ENCODE measurements at places on chromosomes 13 and 19. TPM values are rescaled to one million over a fixed set of nuclear protein-coding genes. Genes with fewer than 3 reads are reported as not detected.

GRCh38 chr13:26964278-26965250 lies 204.0 kb upstream of the GPR12 start:
- H3K4me1 ChIP-seq, result no peaks in the 10 kb centered on the region
- DNase-seq, result no peak
- H3K4me3 ChIP-seq, result no peak overlapping the region
- no peaks in the 10 kb centered on the region for H3K36me3 ChIP-seq
- H3K27ac ChIP-seq, result no peak overlapping the region
- no peaks in the 10 kb centered on the region for H3K27me3 ChIP-seq

GRCh38 chr19:3573858-3574637 lies 1.3 kb downstream of the HMG20B start:
- peak; percentile 67 for DNase-seq
- H3K27ac ChIP-seq, result peak overlapping the region; percentile 64
- H3K36me3 ChIP-seq, result no peaks in the 10 kb centered on the region
- no peaks in the 10 kb centered on the region for H3K27me3 ChIP-seq
- H3K4me3 ChIP-seq, result peak overlapping the region; percentile 68
- peaks cover 15% of the 10 kb centered on the region for H3K4me1 ChIP-seq

DNA sequence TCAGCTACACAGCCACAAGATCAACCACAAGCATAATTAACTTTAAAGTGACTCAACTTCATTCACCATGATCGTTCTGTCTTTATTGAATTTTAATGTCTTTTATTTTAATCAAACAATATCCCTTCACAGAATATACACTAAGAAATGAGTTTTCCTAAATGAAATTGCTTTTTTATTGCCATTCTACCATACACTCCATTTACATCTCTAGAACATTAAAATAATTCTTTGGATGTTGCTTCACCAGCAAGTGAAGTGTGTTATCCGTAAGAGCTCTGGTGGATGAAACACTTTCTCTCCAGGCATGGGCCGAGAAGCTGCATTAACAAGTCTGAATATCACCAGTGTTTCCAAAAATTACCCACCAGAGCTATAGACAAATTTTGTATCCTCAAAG lies 789.2 kb downstream of the PCDH9 start:
- DNase-seq, result no peak
- no peak overlapping the region for H3K27ac ChIP-seq
- no peaks in the 10 kb centered on the region for H3K27me3 ChIP-seq
- H3K4me1 ChIP-seq, result no peaks in the 10 kb centered on the region
- no peak overlapping the region for H3K4me3 ChIP-seq
- H3K36me3 ChIP-seq, result no peaks in the 10 kb centered on the region

- no peak overlapping the region for H3K4me3 ChIP-seq
- H3K4me1 ChIP-seq, result no peaks in the 10 kb centered on the region
- no peaks in the 10 kb centered on the region for H3K36me3 ChIP-seq
- no peak for DNase-seq
- H3K27ac ChIP-seq, result no peak overlapping the region
- H3K27me3 ChIP-seq, result no peaks in the 10 kb centered on the region
These were observed 74.8 kb downstream of the ABCC4 start for GRCh38 chr13:95226476-95226875.

DNA sequence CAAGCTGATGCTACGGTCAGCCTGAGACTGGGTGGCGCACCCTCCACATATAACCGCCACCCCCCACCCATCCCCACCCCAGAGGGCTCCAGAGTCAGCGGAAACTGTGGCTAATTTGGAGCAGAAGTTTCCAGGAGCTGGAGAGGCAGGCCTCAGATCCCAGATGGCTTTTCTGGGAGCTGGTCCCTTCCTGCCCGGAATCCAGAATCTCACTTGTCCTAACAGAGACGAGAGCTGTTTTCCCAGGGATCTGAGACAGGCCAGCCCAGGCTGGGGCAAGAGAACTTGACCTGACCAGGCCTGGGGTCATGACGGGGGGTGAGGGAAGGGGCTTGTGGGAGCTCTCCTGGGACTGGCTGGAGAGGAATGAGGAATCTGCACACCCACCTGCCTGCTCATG lies 6.5 kb downstream of the EPHX3 start:
- no peak for DNase-seq
- no peak overlapping the region for H3K4me3 ChIP-seq
- no peaks in the 10 kb centered on the region for H3K36me3 ChIP-seq
- peaks cover 19% of the 10 kb centered on the region for H3K4me1 ChIP-seq

- H3K27ac ChIP-seq, result no peak overlapping the region
- no peaks in the 10 kb centered on the region for H3K4me1 ChIP-seq
- no peak for DNase-seq
- no peaks in the 10 kb centered on the region for H3K27me3 ChIP-seq
- H3K36me3 ChIP-seq, result no peaks in the 10 kb centered on the region
- no peak overlapping the region for H3K4me3 ChIP-seq
These were observed 74.7 kb downstream of the KL start for GRCh38 chr13:33090755-33091414.

- no peak for DNase-seq
- H3K36me3 ChIP-seq, result no peaks in the 10 kb centered on the region
- no peak overlapping the region for H3K4me3 ChIP-seq
These were observed 1273.3 kb upstream of the ATXN8OS start for GRCh38 chr13:68834375-68834774.

GRCh38 chr19:33071887-33072286 lies 7.2 kb upstream of the RHPN2 start:
- DNase-seq, result no peak
- no peak overlapping the region for H3K4me3 ChIP-seq
- H3K27ac ChIP-seq, result no peak overlapping the region
- H3K27me3 ChIP-seq, result no peaks in the 10 kb centered on the region
- H3K36me3 ChIP-seq, result no peaks in the 10 kb centered on the region
- no peaks in the 10 kb centered on the region for H3K4me1 ChIP-seq

Gene ZNF610
- 4.8 TPM for total RNA-seq

- H3K27me3 ChIP-seq, result no peaks in the 10 kb centered on the region
- no peak for DNase-seq
- H3K4me3 ChIP-seq, result no peak overlapping the region
- H3K27ac ChIP-seq, result no peak overlapping the region
These were observed 130.7 kb upstream of the PEG3 start for GRCh38 chr19:56971230-56971629.

Gene ZNF527
- total RNA-seq, result 12.7 TPM

Gene PSG1
- total RNA-seq, result not detected

- H3K4me3 ChIP-seq, result no peak overlapping the region
- H3K27me3 ChIP-seq, result no peaks in the 10 kb centered on the region
- DNase-seq, result no peak
- peaks cover 68% of the 10 kb centered on the region for H3K36me3 ChIP-seq
These were observed 28.7 kb upstream of the GARRE1 start for GRCh38 chr19:34225659-34226015.

DNA sequence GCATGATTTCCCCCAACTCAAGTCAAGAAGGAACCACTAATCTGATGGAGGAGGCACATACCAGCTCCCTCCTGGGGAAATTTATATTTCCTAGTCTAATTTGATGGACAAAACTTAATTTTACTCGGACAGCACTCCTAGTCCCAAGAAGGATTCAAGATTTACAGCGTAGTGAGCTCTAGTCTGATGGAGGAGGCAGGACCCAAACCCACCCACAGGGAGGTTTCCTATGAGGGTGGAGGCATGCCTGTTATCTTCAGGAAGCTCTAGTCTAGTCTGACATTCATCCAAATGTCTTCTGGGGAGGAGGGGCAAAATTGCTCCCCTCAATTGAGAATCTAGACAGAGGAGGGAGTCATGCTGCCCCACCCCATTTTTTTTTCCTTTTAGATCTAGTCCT lies 10.4 kb upstream of the BCL3 start:
- no peaks in the 10 kb centered on the region for H3K4me1 ChIP-seq
- no peak overlapping the region for H3K27ac ChIP-seq
- H3K4me3 ChIP-seq, result no peak overlapping the region
- DNase-seq, result no peak

Gene CLIP3
- 2.4 TPM for total RNA-seq

- H3K27ac ChIP-seq, result no peak overlapping the region
- no peaks in the 10 kb centered on the region for H3K27me3 ChIP-seq
- no peak for DNase-seq
- H3K4me3 ChIP-seq, result no peak overlapping the region
These were observed 23.6 kb downstream of the PNPLA6 start for GRCh38 chr19:7559102-7559501.

Gene HSH2D
- 18.8 TPM for total RNA-seq

GRCh38 chr13:101919541-101920181 lies 467.2 kb downstream of the ITGBL1 start:
- DNase-seq, result no peak
- peaks cover 22% of the 10 kb centered on the region for H3K27me3 ChIP-seq
- no peaks in the 10 kb centered on the region for H3K4me1 ChIP-seq

GRCh38 chr13:99237981-99238662 lies 20.1 kb downstream of the GPR18 start:
- H3K27ac ChIP-seq, result peak overlapping the region; percentile 63
- no peaks in the 10 kb centered on the region for H3K27me3 ChIP-seq
- peaks cover 62% of the 10 kb centered on the region for H3K4me1 ChIP-seq

- H3K4me3 ChIP-seq, result no peak overlapping the region
- H3K4me1 ChIP-seq, result no peaks in the 10 kb centered on the region
- H3K36me3 ChIP-seq, result peaks cover 3% of the 10 kb centered on the region
- no peak overlapping the region for H3K27ac ChIP-seq
These were observed 123.8 kb downstream of the RNF17 start for GRCh38 chr13:24887759-24888158.

DNA sequence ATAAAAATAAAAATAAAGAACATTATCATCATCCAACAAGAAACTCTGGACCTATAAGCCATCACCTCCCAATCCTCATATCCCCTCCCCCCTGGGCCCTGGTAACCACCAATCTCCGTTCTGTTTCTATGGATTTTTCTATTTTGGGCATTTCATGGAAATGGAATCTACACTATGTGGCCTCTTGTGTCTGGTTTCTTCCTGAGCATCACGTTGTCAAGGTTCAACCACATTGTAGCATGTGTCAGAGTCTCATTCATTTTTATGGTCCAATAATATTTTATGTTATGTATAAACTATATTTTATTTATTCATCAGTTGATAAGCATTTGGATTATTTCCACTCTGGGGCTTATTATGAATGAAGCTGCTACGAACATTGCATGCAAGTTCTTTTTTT lies 26.9 kb downstream of the SULT2B1 start:
- no peaks in the 10 kb centered on the region for H3K27me3 ChIP-seq
- no peak overlapping the region for H3K27ac ChIP-seq
- H3K4me3 ChIP-seq, result no peak overlapping the region
- peaks cover 5% of the 10 kb centered on the region for H3K4me1 ChIP-seq

- H3K4me3 ChIP-seq, result no peak overlapping the region
- no peaks in the 10 kb centered on the region for H3K27me3 ChIP-seq
- no peaks in the 10 kb centered on the region for H3K36me3 ChIP-seq
These were observed 156.9 kb downstream of the ENOX1 start for GRCh38 chr13:43629691-43630480.

Gene TRAPPC2B
- total RNA-seq, result 11.0 TPM

Gene ZNF492
- 0.64 TPM for total RNA-seq

- H3K27ac ChIP-seq, result no peak overlapping the region
- DNase-seq, result no peak
- no peaks in the 10 kb centered on the region for H3K4me1 ChIP-seq
- H3K36me3 ChIP-seq, result no peaks in the 10 kb centered on the region
- H3K27me3 ChIP-seq, result no peaks in the 10 kb centered on the region
These were observed 66.1 kb upstream of the ABCC4 start for GRCh38 chr13:95367309-95367843.

DNA sequence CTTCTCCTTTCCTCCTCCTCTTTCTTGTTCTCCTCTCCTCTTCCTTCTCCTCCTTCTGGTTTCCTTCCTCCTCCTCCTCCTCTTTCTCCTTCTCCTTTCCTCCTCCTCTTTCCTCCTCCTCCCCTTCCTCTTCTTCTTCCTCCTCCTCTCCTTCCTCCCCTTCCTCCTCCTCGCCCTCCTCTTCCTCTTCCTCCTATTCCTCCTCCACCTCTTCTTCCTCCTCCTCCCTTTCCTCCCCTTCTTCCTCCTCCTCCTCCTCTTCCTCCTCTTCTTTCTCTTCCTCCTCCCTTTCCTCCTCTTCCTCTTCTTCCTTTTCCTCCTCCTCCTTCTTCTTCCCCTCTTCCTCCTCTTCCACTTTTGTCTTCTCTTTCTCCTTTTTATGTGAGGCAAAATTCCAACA lies 55.0 kb upstream of the ADGRE1 start:
- H3K27ac ChIP-seq, result no peak overlapping the region
- DNase-seq, result no peak
- H3K4me1 ChIP-seq, result no peaks in the 10 kb centered on the region
- peaks cover 83% of the 10 kb centered on the region for H3K36me3 ChIP-seq

GRCh38 chr13:38530492-38530891 lies 156.4 kb upstream of the FREM2 start:
- no peaks in the 10 kb centered on the region for H3K36me3 ChIP-seq
- H3K4me1 ChIP-seq, result no peaks in the 10 kb centered on the region
- no peaks in the 10 kb centered on the region for H3K27me3 ChIP-seq
- no peak overlapping the region for H3K27ac ChIP-seq
- no peak overlapping the region for H3K4me3 ChIP-seq
- no peak for DNase-seq

DNA sequence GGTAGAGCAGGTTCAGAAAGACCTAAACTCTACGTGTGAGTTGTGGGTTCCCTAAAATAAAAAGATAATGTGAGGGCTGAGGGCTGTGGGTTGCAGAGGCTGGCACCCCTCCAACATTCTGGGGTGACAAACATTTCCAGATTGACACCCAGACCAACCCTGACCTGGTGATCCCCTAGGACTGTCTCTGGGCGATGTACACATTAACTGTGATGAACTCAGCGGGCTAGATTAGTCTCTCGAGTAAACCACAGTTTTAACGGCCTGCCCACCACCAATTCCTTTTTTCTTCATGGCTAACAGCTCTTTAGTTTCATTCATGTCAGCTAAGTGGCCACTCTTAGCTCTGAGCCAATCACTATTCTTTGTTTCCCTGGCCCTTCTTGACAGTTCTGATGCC lies 24.8 kb downstream of the SIAH3 start:
- no peaks in the 10 kb centered on the region for H3K36me3 ChIP-seq
- H3K4me1 ChIP-seq, result no peaks in the 10 kb centered on the region
- H3K4me3 ChIP-seq, result no peak overlapping the region
- H3K27ac ChIP-seq, result no peak overlapping the region
- H3K27me3 ChIP-seq, result no peaks in the 10 kb centered on the region
